ENCODE measurements at places on chromosomes 6 and 20. TPM values are rescaled to one million over a fixed set of nuclear protein-coding genes. Genes with fewer than 3 reads are reported as not detected.

GRCh38 chr6:15916581-15916980 lies 212.3 kb upstream of the MYLIP start:
- DNase-seq, result no peak

DNA sequence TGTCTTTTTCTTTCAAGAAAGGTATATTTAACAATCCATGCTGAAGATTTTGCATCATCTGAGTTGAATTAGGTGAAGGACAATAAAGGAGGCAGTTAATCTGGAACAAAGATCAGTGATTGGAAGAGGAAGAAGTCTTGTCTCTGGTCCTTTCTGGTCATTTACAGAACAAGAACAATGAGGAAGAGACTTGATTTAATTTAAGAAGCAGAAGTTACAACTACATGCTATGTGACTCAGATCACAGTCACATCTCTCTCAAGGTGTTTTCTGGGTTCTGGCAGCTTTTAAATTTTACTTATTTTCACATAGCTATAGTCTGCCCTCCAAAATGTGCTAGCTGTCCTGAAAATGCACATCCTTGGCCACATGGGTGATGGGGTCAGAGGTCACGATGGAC lies 53.5 kb upstream of the DEK start:
- DNase-seq, result no peak

DNA sequence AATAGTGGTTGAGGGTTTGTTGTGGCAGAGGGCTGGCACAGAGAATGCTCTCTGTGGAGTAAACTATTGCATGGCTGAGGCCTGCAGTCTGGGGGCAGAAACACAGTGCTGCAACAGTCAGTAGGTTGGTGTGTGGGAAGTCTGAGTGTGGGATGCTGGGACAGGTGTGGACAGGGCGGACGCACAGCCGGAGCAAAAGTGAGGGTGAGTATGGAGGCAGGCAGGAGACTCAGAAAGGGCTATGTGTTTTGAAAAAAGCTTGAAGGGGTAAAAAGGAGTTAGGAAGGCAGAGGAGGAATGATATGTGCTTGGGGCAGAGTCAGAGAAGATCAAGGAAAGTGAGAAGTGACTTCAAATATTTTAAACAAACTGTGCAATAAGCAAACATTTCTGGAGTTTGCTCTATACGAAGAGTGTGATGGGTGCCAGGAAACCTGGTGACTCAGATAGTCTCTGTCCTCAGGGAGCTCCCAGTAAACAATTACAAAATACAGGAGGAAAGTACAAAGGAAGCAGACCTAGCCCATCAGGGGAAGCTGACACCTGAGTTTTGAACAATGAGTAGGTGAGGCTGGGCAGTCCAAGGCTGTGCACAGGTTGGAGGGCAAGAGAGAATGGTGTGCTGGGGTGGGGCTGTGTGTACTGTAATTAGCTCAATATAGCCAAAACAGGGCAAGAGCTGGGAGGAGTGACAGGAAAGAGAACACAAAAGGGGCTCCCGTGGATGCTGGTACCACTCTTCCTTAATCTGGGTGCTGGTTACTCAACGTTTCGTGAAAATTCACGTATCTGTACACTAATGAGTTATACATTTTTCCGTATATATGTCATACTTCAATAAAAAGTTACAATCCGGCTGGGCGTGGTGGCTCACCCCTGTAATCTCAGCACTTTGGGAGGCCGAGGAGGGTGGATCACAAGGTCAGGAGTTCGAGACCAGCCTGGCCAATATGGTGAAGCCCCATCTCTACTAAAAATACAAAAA lies 55.2 kb downstream of the PIGU start:
- no peak for DNase-seq

DNA sequence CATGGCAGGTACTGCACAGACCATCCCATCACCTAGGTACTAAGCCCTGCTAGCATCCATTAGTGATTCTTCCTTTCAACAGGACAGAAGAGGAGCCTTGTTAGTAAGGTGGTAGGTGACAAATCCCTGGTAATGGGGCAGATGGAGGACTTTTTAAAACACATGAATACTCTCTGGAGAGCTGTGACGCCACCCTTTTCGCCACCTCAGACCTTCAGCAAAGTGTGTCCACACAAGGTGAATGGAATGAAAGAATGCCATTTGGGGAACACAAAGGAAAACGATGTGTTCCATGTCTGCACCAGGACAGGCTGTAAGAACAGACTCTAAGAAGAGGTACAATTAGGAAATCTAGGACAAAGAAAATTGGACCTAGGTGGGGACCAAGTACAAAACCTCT lies 110.5 kb upstream of the CARMIL1 start:
- no peak for DNase-seq

DNA sequence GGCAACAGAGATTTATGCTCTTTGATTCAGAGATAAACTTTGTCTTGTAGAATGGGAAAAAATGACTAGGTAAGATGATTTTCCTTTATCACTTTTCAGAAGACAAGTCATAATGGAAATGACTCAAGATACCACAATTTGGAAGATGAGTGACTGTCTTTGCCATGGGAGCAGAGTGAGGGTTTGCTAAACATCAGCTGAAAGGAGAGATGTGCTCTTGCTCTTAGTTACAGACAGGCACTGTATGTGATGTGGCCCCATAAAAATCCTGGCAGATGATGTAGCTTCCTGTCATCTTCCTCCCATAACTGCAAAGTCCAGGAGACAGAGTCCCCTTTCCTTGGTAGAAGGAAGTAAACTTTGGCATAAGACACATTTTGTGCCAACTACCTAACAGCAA lies 47.6 kb downstream of the BACH2 start:
- no peak for DNase-seq

DNA sequence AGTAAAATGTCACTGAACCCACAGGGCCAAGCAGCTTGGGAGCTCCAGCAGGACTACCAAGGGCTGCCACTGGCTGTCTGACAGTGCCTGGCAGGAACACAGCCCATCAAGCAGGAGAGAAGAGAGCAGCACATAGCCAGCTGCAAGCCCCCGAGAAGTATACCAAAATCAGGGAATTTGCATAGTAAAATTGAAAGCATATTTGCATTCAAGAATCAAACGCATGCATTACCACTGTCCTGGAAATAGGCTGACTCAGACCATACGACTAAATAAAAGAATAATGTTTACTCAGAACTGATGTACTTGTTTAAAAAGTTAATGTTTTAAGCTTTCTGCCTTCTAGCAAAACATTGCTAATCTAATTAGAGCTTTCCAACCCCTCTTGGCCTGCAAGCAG lies 298.1 kb downstream of the TFAP2B start:
- no peak for DNase-seq

GRCh38 chr20:50873585-50873984 lies 57.7 kb downstream of the ADNP start:
- DNase-seq, result no peak

DNA sequence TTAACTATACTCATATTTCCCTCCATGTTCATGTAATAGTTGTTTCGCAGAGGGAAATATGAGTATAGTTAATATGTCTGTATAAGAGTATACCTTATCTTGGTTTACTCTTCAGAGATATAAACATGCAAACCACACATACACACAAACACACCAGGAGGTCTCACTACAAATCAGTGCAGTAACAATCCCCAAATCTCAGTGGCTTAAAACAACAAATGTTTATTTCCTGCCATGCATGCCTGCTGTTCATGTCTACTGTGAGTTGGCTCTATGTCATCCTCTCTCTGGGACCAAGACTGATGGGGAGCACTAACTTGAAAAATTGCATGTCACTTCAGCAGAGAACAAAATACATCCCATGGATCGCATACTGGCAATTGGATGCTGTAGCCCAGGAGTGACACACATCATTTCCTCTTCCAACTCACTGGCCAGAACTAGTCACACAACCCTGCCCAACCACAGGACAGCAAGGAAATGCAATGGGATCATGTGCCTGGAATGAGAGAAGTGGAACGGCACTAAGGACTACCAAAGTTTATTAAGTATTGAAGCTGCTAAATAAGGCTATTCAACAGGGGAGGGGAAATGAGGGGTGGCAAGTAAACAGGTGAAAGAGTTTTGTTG lies 89.0 kb upstream of the DTNBP1 start:
- DNase-seq, result no peak

DNA sequence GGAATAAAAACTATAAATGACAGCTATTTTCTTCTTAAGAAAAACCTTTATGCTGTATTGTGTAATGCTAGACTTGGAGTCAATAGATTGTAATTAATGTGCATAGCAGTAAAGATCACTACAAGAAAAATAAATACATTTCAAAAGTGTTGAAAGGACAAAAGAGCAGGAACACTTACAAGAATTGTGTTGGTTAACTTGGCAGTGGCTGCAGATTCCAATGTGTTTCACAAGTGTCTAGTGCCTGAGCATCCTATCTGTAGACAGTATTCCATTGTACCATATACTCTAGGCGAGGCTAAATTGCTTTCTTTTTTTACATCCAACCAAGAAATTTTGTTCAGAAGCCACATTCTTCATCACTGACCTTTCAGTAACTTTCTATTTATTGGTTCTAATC lies 924.1 kb downstream of the EPHA7 start:
- no peak for DNase-seq

DNA sequence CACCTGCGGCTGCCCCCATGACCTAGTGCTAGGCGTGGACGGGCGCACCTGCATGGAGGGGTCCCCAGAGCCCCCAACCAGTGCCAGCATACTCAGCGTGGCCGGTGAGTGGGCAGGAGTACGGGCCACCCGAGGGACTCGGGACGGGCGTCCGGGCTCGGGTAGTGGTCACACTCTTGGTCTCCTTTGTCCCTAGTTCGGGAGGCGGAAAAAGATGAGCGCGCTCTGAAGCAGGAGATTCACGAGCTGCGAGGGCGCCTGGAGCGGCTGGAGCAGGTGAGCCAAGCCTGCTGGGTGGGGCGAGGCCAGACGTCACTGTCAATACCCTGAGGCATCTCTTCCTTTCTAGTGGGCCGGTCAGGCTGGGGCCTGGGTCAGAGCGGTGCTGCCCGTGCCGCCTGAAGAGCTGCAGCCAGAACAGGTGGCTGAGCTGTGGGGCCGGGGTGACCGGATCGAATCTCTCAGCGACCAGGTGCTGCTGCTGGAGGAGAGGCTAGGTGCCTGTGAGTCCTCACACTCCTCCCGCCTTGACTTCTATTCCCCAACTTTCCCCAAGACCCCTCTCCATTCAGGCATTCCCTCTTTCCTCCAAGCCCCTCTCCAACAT lies 2.9 kb downstream of the EGFL8 start:
- DNase-seq, result peak; percentile 70

DNA sequence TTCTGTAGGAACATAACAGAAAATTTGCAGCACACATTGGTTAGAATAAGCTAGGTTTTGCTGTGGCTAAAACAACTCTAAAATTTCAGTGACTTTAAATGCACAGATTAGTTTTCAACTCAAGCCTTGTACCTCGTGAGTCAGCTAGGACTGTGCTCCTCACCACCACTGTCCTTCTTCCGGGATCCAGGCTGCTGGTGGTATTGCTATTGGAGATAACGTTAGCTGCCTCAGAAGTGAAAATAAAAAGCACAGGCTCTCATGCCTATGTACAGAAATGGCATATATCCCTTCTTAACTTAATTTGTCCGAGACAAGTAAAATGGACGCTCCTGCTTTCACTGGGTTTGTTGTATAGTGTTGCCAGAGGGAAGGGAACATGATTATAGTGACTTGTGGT lies 931.1 kb upstream of the EYS start:
- DNase-seq, result peak; percentile 11

GRCh38 chr20:58712151-58712791 lies 19.7 kb downstream of the NPEPL1 start:
- DNase-seq, result peak; percentile 58

- DNase-seq, result peak; percentile 34
These were observed 174.5 kb downstream of the MRPL14 start for GRCh38 chr6:43952746-43953145.

DNA sequence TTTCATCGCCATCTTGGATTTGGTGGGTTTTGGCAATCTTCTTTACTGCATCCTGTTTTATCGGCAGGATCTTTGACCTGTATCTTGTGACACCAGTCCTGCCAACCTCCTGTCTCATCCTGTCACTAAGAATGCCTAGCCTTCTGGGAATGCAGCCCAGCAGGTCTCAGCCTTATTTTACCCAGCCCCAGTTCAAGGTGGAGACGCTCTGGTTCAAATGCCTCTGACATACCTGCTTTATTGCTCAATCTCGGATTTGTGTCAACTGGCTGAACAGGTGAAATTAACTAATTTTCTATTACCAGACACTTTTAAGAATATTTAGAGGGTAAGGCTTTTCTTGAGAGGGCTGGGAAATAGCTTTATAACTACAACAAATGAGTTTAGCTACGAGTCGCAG lies 102.5 kb downstream of the SASH1 start:
- DNase-seq, result no peak

DNA sequence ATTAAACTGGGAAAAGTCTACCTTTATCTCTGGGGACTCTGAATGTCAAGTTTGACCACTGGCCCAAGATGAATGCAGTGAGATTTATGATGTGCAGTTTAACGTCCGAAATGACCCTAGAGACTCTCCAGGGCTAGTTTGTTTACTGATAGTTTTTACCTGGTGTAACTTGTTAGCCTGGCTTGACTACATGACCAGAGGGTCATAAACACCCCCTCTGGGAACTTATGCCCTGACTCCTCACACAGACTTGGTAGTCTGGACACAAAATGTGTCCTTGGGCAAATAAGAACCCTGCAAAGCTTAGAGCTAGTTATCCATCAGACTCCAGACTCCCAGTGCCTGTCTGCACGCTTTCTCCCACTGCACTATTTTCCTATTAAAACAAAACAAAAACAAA lies 606.5 kb downstream of the HACE1 start:
- DNase-seq, result peak; percentile 19

- peak; percentile 43 for DNase-seq
These were observed 6.7 kb upstream of the VNN2 start for GRCh38 chr6:132764370-132764769.

DNA sequence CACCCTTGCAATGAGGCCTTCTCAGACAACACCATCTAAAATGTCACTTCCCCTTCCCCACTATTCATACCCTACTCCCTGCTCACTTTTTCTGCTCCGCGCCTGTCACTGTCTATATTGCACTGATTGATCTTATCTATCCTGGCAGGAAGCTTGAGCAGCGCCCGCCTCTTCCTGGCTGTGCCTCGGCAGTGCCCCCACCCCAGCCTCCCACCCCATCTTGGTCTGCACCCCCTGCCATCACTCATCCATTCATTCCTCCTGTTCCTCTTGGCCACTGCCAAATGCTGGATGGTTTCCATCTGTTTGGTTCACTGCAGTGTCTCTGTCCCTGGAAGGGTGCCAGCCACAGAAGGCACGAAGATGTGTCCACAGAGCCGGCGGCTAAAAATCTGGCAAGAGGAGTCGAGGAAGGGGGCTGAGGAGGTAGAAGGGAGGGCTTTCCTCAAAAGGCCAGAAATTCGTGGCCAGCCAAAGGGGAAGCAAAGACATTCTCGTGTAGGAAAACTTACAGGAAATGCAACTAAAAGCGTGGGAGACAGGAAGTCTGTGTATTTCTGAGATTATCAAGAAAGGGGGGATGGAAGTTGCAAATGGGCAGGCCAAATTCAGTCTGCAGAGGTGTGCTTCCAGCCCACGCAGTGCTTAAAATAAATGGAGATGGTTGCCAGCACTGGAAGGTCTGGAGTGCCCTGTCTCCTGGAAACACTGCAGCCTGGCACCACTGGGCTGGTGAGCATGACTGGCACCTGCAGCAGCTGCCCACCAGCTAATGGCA lies 27.6 kb downstream of the SYNJ2 start:
- peak; percentile 86 for DNase-seq

ZHX3 gene
- 24.7 TPM for polyA plus RNA-seq

SLC26A8 gene
- not detected for polyA plus RNA-seq

Measured in kidney (tissue), 22 donors.